ENCODE measurements at places on chromosomes 3 and 15. TPM values are rescaled to one million over a fixed set of nuclear protein-coding genes. Genes with fewer than 3 reads are reported as not detected.

ZNF280D gene
- total RNA-seq: 49.8 TPM

GLT8D1 gene
- 84.7 TPM for total RNA-seq

GRCh38 chr15:20356911-20357480 is 184.6 kb downstream of the GOLGA6L6 start:
- no peak for DNase-seq

DNA sequence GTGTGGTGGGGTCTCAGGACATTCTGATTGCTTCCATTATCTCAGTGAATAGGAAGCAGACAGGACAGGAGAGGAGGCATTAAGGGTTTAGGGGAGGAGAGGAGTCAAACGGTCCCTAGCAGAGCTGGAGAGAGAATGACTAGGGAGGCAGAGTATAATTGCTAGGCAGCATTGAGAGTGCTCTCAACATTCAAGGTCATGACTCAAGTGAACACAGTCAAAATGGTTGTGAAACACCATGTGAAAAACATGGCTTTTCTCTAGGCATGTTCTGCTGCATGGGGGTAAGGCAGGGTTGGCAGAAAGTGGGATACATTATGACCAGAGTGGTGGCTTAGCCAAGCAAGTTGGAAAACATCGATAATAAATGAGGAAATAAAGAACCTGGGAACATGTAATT is 19.5 kb upstream of the HRH1 start:
- no peak for DNase-seq

GRCh38 chr3:106213954-106214353 is 345.1 kb upstream of the CBLB start:
- DNase-seq: no peak

- DNase-seq: no peak
Measured at GRCh38 chr3:149356044-149356592, 21.3 kb downstream of the TM4SF1 start.

GRCh38 chr15:38042707-38043445 is 108.4 kb downstream of the TMCO5A start:
- DNase-seq: no peak

DNA sequence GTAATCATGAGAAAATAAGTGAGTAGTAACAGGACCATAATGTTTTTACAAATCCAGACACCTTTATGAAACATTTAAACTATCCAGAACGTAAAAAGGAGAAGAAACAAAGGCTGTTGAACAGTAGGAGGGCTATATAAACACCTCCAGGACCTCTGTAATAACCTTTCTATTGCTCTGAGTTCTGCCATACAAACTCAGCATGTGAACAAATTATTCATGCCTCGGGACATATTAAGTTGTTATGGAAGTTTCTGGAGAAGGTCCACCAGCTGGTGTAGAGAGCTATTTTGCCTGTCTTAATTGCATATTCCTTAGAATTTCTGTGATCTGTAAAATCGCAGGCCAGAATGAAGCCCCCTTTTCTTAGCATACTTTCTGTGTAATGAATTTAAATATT is 256.3 kb downstream of the UBE2E2 start:
- DNase-seq: no peak

DNA sequence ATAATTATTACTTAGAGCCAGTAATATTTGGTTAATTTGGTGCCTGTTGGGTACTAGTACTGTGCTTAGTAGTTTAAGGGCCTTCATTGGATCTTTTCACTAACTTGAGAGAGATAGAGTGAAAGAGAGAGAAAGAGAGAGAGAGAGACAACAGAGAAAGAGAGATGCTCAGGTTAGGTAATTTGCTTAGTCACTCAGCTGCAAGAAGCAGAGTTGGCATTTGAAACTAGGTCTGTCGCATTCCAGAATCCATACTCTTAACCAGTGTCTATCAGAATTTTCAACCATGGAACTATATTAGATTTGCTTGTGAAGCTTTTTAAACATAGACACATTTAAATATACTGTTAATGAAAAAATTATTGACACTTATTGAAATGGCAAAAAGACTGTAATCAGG is 31.1 kb upstream of the NUDT16 start:
- no peak for DNase-seq

GRCh38 chr15:86247249-86247955 is 167.7 kb downstream of the AGBL1 start:
- DNase-seq: peak; percentile 28
